Activated CD8-positive, alpha-beta memory T cell treated with anti-CD3 and anti-CD28 coated beads, Interleukin-2, amount 50 U/mL, for 4 hours (primary cell): ENCODE measurements at places on chromosomes 4 and X.

DNA sequence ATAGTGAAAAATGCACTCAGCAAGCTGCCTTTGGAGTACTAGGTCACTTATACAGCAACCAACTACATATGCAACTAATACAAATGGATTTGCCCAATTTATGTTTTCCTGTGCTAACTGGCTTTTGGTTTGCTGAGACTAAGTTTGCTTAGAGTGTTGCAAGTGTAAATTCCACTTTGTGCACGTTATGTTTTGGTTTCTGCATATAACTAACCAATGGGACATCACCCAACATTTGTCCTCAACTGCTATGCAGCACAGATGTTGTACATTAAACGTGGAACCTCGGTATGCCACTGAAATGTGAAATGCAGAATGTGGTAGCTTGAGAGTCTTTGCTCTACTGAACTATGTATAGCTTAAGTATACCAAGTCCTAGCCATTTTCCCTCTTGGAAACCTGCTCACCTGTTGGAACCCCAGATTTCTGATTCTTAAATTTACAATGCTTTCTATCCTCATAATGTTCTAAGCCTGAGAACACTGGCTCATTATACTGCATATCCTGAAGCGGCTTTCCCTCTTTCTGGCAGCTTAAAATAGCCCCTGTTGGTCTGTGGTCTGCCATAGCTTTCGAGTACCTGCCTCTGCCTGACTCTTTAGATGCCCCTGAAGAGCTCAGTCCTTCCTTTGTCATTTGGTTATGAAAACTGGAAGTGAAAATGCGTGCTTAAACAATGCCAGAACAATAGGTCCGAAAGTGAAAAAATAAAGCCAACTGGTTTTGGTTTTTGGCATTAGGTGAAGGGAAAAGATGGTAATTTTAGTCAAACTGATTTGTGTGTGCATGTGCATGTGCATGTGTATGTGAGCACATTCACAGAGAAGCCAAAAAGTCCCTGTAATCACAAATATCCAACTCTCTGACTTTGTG lies 158.0 kb downstream of the SH2D1A start:
- DNase-seq, result no peak

DNA sequence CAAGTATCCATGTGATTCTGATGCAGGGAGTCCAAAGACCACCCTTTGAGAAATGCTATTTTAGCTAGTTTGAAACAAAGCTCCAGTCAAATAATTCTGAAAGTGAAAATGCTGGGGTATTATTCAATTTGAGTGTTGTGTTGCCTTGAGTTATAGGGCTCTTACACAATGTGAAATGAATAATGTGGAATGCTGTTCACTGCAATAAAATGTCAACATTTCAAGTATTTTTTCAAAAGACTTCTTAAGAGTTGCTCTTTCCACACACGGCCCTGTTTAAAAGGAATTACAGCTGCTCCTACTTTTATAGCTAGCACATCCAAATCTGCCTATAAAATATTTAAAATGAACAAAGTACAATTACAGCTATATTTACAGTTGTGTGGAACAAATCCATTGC lies 27.5 kb upstream of the PLS3 start:
- no peak for DNase-seq

GRCh38 chr4:67327245-67328017 lies 217.9 kb downstream of the CENPC start:
- peak; percentile 35 for DNase-seq

DNA sequence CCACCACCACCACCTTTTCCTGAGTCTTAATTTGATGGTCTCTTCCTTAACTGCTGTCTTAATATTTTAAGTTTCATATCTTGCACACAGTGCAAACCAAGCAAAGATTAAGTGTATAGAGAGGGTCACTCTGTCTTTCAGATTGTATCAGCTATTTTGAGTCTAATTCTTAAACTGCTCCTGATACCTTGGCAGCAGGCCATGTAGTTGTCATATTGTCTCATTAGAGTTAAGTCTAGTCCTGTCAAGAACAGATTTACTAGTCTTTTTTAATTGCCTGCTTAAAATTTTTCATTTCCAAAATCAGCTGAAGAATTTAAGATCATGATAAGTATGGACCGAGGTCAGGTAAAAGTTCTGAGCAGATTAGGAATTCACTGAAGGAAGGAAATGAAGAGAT lies 51.5 kb downstream of the FHIP1A start:
- DNase-seq, result no peak

- no peak for DNase-seq
These were observed 10.2 kb upstream of the KIAA0232 start for GRCh38 chr4:6772223-6772928.

- no peak for DNase-seq
These were observed 297.2 kb downstream of the HS3ST1 start for GRCh38 chr4:11131491-11131890.

DNA sequence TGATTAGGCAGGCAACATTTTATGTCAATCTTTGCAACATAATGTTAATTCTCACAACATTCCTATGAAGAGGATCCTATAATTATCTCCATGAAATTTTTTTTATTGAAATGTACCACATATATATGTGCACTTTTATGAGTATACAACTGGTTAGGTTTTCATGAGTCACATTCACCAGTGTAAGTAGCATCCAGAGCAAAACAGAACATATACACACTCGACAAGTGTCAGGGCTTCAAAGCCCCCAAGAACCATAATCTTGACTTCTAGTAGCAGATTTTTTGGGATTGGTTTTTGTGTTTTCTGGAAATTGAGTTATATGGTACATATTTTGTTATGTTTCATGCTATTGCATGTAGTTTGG lies 62.4 kb downstream of the ARHGAP10 start:
- DNase-seq, result no peak

DNA sequence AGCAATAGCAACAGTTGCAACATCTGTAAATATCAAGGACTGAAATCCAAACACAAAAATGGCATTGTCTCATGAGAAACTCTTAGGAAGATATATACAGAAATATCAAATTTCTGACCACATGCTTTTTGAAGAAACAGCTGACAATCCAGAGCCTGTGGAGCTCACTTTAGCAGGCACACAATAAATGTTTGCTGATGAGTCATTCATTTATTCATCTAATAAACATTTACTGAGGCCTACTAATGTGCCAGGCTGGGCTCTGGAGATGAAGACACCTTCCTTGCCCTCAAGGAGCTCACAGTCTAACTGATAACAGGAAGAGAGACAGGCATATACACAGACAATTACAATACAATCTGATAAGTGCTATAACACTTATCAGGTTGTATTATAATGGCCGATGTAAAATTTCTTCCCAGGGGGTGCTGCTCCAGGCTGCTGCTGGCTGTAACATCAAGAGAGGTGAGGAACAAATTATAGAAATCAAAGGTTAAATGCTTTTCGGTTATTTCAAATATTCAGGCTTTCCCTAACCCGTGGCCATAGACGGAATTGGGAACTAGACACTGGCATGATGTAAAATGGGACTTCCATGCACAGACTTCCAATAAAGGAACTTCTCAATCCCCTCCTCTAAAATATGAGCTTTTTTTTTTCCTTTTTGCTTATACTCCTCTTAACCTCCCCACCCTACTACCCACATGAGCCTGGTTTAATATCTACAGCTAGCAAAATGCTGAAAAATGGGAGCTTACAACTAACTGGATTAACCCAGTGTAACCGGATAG lies 16.8 kb upstream of the ZCCHC13 start:
- no peak for DNase-seq

DNA sequence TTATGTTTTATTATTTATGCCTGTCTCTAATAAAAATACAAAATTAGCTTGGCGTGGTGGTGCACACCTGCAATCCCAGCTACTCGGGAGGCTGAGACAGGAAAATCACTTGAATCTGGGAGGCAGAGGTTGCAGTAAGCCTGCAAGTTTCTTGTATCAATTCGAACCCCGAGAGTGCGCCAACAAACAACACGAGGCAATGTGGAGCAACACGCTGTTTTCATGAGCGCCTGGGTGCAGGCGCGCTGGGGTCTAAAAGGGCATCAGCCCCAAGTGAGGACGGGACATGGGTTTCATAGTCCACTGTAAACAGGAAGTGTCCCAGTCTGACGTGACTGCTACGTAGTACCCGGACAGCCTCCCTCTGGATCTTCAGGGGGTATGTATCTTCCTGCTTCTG lies 1634.6 kb upstream of the AGA start:
- DNase-seq, result no peak

DNA sequence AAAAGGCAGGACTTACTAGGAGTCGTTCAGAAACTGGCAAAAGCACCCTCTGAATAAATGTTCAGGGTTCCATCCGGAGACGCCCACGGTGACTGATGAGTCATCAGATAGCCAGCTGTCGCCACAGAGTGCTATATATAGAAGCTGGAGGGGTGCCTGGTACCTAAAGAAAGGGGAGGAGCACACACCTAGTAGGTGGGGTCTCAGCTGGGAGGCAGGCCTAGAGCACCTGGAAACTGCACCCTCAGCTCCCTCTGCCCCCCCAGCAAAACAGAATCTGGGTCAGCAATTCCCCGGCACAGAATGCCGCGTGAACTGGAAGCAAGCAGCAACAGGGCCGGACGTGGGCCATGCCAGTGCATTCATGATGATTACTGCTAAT lies 242.0 kb downstream of the BCOR start:
- DNase-seq, result peak; percentile 80

DNA sequence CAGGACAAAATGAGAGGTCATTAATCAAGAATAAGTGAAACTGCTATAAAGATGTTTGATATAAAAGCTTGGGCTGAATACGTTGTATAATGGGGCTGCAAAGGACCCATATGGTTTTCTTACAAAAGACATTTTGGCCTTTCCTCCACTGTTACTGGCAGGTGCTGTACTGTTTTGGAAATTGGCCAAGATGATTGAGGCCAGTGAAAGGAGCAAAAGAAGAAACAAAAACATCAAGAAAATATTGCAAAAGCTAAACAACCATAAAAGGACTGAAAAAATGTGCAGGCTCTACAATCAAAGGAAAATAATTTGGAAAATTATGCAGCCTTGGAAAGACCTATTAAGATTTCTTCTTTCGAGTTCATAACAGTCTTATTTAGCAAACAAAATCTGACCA lies 222.2 kb upstream of the PPP1R2C start:
- DNase-seq, result no peak

- DNase-seq, result no peak
These were observed 13.5 kb upstream of the GRIA3 start for GRCh38 chrX:123170546-123170945.

DNA sequence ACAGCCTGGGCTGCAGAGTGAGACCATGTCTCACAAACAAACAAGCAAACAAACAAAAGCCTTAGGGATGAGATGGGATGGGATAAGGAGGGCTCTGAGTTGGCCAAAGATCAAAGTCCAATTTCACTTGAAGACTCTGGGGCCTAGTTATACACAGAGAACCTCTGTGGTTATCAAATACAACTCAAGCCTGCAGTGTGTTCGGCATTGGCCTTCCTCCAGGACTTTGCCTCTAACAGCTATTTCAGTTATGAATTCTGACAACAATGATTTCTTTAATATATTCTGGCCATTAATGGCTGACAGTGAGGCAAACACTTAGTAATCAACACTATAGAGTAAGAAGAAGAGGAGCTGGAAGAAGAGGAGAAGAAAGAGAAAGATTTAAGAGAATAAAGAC lies 171.1 kb downstream of the PDGFRA start:
- no peak for DNase-seq

- DNase-seq, result no peak
These were observed 26.1 kb upstream of the CBLL2 start for GRCh38 chrX:22246620-22247019.

DNA sequence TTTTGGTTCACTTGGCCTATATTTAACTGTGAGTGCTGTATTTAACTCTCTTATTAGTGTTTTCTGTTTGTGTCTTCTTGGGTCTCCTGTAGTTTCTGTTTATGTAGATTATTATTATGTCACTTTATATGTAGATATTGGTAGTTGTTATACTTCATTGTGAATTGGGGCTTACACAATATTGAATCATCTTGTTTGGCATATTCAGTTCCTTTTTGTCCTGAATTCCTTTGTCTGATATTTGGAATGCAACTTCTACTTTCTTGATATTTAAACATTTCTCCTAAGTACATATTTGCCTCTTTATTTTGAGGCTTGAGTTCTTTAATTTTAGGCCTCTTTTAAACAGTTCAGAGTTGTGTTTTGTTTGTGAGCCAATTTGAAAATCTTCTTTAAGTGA lies 544.8 kb upstream of the ADGRL3 start:
- no peak for DNase-seq

DNA sequence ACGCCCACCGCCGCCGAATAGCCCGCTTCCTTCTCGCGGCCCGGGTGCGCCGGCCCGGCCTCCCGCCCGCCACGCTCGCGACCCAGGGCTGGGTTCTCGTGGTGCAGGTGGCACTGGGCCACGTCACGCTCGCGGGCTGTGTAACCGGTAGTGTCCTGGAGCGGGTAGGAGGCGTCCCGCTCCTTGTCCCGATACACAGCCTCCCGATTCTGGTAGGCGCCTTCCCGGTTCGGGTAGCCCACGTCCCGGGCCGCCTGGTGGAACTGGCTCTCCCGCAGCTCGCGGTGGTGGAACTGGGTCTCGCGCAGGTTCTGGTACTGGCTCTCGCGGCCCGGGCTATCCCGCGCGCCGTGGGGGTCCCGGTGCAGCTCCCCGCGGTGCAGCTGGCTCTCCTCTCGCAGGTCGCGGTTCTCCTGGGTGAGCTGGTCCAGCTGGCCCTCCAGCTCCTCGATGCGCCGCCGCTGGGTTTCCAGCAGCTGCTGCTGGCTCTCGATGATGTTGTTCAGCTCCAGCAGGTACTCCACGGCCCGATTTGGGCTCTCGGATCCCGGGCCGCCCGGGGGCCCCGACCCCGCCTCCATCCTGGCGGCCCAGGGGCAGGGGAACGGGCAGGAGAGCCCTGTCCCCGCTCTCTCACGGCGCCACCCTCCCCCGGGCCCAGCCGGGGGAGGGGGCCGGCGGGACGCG lies 39.3 kb upstream of the IQSEC2 start:
- peak; percentile 22 for DNase-seq

DNA sequence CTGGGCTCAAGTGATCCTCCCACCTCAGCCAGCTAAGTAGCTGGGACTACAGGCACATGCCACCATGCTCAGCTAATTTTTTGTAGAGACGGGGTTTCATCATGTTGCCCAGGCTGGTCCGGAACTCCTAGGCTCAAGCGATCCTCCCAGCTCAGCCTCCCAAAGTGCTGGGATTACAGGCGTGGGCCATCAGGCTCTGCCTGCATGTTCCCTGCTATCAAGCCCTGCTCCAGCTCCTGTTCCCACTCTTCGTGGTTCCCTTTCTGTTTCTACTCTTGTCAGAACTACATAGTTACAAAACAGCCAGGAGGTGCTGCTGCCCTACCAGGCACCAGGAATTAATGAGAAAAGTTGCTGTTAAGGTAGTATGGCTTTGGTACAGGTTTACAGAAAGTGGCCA lies 8.7 kb downstream of the TIMP1 start:
- DNase-seq, result no peak

GRCh38 chrX:13808865-13809264 lies 8.0 kb downstream of the GPM6B start:
- no peak for DNase-seq
